Gastroesophageal sphincter (tissue), 4 donors: ENCODE measurements at places on chromosomes 2 and 18.

DNA sequence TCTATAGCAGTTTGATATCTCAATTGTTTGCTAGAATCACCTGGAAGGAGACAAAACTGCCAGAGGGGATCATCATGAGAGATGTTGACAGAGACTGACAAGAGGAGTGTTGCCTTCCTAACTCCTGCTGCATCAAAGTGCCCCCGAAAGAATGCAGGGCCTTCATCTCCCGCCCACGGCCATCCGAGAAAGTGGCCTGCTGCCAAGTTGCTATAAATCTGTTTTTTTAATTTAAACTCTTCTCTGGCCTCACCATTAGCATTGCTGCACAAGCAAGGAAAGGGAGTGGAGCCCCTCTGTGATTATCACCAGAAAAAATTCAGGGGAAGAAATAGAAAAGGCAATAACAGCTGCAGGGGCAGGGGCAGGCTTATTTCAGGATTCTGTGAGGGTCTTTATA lies 238.1 kb upstream of the EPHA4 start:
- ATAC-seq = no peak

DNA sequence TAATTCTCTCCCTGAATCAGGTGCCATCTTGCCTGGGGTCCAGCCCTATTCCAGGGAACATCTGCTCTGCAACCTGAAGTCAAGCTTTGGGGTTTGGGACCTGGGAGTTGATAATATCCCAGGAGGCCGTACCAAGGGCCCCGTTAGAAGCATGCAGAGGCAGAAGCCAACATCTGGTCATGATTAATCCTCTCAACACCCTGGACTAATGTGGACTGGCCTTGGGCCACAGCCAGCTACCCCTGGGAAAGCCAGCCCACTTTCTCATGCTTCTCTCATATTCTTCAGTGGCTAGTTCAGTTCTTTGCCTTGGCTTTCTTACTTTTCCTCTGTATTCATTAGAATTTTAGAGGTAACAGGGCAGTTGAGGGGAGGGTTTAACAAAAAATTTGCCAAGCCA lies 515.6 kb upstream of the NRP2 start:
- ATAC-seq = no peak

DNA sequence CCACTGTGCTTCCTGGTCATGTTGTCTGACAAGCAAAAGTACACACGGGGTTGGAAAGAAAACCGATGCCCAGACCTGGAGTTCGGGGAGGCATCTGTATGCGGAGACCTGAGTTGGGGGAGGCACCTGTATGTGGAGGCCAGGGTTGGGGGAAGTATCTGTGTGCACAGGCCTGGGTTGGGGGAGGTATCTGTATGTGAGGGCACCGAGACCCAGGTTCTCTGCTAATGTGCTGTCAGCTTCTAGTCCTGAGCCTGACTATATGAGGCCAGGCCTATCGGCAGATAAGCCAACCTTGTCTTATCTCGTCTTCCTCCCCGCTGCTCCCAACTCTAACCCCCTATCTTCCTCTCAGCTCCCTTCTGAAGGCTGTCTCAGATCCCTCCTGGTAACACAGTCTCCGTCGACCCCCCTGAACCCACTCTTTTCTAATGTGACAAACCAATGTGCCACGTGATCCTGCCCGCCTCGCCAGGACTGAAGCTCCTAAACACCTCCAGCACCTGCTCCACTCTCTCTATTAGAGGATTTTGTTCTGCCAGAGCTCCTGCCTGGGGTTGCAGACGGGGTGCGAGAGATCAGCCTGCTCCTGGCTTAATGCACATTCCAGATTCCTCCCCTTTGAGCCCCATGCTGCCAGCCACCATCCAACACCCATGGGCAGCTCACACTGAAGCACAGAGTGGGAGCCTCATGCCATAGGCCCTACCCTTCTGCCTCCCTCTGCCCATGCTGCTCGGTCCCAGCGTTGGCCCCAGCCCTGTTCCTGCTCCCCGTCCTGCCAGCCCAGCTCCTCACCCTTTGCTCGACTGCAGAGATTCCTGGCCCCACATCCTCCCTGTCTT lies 188.4 kb downstream of the SH3BP4 start:
- no peak for ATAC-seq

DNA sequence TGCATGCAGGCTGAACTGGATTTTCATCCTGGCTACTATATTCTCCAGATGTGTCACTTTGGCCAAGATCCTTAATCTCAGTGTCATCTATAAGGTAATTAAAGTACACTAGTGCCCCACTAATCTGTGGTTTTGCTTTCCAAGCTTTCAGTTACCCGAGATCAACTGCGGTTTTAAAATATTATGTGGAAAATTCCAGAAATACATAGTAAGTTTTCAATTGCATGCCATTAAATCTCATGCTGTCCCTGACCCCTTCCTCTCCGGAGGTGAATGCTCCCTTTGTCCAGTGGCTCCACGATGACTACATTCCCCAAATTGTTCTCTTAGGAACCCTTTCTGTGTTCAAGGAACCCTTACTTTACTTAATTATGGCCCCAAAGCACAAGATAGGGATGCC lies 5.3 kb upstream of the TYMS start:
- ATAC-seq = no peak

DNA sequence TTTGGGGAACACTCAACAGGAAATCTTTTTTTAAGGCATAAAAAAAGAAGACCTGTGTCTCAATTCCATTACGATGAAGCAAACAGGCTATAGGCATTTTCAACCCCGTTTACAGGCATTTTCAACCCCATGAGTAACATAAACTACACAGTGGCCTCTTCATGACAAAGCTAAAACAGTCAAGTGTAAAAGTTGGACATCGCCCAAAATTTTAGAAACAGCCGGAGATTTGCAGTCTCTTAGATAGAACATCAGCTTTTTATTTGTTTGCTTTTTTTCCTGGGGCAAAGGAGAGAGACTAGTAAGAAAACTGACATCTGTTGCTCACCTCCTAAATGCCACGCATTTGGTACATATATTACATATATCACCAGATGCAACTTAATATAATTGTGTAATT lies 173.7 kb downstream of the CMPK2 start:
- no peak for ATAC-seq

DNA sequence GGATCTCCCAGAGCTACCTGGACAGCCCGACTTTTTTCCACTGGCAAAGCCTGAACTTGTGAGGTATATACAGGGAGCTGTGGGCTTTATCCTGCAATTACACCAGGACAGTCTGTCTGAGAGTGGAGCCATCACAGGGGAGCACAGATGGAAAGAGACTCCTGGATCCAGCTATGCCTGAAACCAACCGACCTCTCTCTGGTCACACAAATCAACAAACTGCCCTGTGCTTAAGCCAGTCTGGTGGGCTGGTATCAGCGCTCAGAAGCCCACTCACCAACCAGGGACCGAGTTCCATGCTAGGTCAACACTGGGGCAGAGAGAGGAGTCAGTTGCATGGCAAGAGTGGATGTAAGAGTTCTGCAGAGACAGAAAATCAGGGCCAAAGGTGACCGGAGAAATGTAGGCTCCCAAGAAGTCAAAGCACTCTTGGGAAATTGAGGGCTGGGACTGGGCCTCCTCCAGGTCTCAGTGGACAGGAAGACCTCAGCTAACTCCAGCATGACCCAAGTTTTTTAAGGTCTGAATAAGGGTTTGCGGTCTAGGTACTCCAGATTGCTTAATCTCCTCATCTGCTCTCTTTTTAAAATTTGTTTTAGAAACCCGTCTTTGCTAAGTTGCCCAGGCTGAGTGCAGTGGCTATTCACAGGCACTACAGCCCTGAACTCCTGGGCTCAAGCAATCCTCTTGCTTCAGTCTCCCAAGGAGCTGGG lies 3.8 kb upstream of the BOK start:
- ATAC-seq = no peak

GRCh38 chr18:13524811-13525210 lies 201.5 kb downstream of the FAM210A start:
- no peak for ATAC-seq

DNA sequence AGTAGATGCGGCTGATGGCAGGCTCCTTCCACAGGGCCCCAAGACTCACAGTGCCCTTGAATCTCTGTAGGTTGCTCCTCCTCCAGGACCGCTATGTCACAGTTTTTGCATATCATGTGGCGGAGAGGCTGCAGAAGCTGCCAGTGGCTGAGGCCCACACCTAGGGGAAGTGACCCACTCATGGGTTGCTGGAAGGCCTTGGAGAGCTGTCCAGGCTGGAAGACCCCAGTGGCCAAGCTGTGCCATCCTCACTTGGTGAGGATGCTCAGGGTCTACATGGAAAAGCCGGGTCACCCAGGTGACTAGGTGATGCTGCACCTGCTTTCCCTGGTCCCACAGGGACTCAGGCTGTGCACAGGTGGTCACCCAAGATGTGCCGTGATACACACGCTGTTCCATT lies 90.6 kb downstream of the SEPTIN10 start:
- ATAC-seq = no peak

- no peak for ATAC-seq
These were observed 32.3 kb downstream of the EVA1A start for GRCh38 chr2:75528221-75528977.

DNA sequence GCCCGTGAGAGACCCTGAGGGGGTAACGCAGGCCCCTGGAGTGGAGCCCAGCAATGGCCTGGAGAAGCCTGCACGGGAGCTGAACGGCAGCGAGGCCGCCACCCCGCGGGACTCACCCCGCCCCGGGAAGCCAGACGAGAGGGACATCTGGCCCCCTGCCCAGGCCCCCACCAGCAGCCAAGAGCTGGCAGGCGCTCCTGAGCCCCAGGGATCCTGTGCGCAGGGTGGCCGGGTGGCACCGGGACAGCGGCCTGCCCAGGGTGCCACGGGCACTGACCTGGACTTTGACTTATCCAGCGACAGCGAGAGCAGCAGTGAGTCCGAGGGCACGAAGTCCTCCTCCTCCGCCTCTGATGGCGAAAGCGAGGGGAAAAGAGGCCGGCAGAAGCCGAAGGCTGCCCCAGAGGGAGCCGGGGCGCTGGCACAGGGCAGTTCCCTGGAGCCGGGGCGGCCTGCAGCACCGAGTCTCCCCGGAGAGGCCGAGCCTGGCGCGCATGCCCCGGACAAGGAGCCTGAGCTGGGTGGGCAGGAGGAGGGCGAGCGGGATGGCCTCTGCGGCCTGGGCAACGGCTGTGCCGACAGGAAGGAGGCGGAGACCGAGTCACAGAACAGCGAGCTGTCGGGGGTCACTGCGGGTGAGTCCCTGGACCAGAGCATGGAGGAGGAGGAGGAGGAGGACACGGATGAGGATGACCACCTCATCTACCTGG lies 35.1 kb downstream of the CTDP1 start:
- ATAC-seq = no peak

DNA sequence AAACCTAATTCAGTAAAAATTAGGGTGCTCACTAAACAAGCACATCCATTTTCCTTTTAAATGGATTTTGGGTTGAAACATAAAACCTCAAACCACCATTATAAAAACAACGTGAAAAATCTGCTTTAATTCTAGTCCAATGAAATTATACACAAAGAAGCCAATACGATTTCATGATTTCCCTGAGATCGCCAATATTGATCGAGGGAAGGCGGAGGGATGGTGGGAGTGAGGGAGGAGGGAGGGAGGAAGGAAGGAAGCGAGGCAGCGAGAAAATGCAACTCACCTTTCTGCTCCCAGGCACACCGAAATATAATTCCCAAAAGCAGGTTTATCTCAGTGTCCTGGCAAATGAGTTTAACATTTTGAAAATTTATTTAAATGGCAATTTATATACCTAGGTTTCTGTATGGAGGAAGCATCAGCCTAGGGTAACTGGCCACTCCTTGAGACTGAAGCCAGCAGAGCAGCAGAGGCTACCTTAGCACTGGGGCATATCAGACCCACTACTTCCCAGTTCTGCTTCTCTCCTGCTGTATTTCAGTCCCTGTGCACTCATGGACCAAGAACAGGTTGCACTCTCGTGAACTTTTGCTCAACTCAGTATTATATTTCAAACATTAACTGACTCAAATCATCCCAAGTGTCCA lies 2.3 kb upstream of the ONECUT2 start:
- ATAC-seq = no peak

DNA sequence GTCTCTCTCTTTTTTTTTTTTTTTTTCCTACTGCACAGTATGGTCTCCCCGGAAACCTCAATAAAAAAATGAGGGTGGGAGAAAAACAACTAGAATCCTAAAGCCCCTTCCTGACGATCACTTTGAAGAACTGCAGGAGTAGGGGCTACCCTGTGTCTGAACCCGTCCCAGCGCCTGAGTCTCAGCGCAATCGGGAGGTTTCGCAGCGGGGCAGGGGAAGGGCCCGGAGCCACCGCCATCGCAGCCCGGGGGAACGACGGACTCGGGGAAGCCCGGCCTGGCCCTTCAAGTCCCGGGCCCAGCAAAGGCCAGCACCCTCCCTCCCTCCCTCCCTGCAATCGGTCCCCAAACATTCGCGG lies 411 bp downstream of the NARS1 start:
- peak; percentile 19 for ATAC-seq

DNA sequence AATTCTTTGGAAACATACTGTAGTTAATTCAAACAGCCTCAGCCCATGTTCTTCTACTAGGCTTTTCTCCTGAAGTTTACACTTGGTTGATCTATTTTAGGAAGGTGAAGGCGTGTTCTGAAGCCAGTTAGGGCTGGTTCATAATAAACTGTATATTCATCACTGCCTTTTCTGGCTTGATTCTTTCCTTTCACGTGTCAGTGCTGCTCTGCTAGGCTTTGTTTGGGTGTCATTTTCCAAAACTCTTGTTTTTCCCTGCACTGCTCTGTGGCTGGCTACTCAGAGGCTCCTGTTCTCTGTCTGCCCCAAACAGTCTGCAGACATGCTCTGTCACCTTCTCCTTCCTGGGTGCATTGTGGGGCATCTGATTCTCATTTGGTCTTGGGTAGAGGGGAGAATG lies 136.1 kb downstream of the PARD3B start:
- peak; percentile 76 for ATAC-seq

- peak; percentile 75 for ATAC-seq
These were observed 2.7 kb downstream of the ZEB2 start for GRCh38 chr2:144516981-144517865.

DNA sequence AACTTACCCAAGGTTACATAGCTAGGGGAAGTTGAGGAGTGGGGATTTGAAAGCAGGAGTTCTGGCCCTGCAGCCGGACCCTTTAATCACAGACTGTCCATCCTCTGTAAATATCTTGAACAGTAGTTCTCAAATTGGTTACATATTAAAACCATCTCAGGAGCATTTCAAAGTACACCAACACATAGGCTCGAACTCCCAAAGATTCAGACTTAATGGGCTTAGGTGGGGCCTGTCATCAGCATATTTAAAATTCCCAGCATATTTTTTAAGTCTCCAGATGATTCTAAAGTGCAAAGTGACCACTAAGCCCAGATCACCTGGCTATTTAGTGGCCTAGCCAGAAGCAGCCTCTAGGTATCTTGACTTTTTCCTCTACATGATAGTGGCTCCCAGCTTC lies 192.2 kb downstream of the ZNF385B start:
- no peak for ATAC-seq

GRCh38 chr2:70826696-70827350 lies 6.4 kb upstream of the CLEC4F start:
- ATAC-seq = no peak

- no peak for ATAC-seq
These were observed 58.7 kb downstream of the THADA start for GRCh38 chr2:43537137-43537536.

GRCh38 chr18:12540751-12541150 lies 117.2 kb downstream of the SPIRE1 start:
- no peak for ATAC-seq

DNA sequence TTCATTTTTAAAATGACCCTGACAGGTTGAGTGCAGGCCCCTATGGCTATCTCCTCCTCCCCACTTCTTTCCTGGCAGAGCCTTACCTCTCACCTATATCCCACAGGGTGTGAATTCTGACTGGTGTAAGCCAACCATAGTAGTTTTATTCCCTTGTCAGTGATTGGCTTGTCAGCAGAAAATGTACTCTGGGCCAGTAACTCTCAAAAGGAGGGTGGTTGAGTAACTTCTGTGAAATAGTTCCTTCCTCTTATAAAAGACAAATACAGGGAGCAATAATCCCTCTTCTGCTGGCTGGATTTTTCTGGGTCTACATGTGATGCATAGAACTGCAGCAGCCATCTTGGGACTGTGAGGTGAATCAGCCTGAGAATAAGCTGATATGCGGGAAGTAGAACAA lies 83.4 kb downstream of the RAPH1 start:
- ATAC-seq = no peak
